Kidney (tissue), 22 donors: ENCODE measurements at places on chromosomes 1 and 21. TPM values are rescaled to one million over a fixed set of nuclear protein-coding genes. Genes with fewer than 3 reads are reported as not detected.

GRCh38 chr1:231236208-231236591, 4.8 kb upstream of the GNPAT start:
- no peak for DNase-seq

GRCh38 chr1:206873603-206874188, 8.3 kb downstream of the IL20 start:
- no peak for DNase-seq

The CYP4A22 gene
- total RNA-seq, result 4.1 TPM

The SLFNL1 gene
- total RNA-seq, result 0.50 TPM

The IL20 gene
- not detected for total RNA-seq

DNA sequence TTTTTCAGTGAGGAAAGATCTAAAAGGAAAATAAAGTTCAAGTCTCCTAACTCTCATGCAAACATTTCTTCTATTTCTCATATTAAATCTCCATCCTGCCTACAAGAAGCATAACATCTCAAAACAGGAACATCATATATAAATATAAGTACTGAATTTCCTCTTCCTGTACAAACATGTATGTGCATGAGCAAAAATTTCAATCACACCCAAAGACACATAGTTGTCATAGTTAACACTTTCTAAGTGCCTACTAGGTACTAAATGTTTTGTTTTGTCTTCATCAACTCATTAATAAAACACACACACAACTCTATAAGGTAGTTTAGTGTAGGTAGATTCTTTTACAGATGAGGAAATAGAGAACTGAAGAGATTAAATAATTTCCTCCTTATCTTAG, 237.1 kb upstream of the ADGRL2 start:
- DNase-seq, result no peak

DNA sequence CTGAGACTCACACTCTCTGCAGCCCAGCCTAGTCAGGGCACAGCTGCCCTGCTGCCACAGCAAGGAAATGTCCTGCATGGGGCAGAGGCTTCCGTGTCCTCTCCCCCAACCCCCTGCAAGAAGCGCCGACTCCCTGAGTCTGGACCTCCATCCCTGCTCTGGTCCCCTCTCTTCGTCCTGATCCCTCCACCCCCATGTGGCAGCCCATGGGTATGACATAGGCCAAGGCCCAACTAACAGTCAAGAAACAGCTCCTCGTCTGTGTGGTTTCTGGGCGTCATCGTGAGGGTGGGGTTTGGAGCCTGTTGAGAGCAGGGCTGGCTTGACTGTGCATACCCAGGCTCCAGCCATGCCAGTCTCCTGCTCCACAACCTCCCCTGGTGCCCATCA, 19.5 kb downstream of the FAAH start:
- no peak for DNase-seq
